ENCODE measurements at places on chromosomes 7 and 10. TPM values are rescaled to one million over a fixed set of nuclear protein-coding genes. Genes with fewer than 3 reads are reported as not detected.

DNA sequence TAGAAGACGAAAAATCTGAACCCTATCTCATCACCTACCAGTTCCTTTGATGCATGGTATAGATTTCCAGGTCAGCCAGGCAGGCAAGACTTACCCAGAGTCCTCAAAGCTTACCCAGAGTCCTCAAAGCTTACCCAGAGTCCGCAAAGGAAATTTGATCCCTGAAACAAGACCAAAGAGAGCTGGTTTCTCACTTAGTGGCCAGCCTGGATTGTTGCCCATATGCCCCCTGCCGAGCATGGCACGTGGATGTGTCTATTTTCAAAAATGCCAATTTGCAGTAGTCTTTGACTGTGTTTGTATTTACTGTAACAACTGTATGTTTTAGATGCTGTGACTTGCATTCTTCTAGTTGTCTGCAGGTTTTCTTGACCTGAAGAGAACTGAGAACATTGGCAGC, 120.2 kb upstream of the STARD3NL start:
- DNase-seq = no peak

GRCh38 chr10:21047511-21047910, 150.4 kb upstream of the NEBL start:
- no peak for DNase-seq

DNA sequence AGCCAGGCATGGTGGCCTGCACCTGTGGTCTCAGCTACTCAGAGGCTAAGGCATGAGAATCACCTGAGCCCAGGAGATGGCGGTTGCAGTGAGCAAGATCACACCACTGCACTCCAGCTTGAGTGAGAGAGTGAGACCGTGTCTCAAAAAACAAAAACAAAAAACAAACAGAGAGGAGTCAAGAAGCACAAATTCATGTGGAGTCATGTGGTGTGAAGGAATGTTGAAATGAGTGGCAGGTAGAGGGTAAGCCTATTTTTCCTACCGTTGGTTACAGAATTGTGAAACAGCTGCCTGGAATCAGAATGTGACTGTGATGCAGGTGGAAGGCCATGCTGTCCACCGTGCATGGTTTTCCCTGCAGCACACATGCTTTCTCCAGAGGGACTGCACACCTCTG, 23.7 kb upstream of the NUB1 start:
- DNase-seq = no peak

DNA sequence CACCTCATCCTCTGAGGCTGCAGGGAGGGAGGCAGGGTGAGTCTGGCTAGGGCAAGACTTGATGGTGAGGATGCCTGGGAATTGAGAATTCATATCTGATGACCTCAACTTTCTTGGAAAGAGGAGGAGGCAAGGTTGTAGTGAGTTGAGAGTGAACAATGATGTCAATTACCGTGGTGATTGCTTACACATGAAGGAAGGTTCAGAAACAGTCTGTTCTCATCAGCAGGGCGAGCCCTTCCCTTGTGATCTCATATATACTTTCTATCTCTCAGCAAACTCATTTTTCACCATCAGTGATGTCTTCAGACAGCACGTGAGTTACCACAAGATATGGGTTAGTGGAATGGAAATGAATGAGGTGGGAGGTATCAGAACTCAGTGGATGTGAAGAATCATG, 20.1 kb upstream of the COL13A1 start:
- DNase-seq = no peak

DNA sequence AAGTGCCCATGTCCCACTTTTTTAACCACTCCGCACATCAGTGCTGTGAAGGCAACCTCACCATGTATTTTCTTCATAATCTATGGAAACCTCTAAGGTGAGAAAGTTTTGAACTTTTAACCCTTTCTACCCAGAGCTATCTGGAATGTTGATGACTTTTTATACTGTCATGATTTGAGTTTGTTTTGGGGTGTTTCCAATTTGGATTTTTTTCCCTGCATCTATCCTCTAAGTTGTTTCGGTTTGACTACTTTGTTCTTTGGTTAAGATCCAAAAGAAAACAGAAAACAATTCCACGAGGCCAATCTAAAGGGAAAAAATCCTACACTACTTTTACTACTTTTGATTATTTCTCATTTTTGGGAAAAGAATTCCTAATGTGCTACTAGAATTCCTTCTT, 279.7 kb downstream of the USP6NL start:
- DNase-seq = no peak

DNA sequence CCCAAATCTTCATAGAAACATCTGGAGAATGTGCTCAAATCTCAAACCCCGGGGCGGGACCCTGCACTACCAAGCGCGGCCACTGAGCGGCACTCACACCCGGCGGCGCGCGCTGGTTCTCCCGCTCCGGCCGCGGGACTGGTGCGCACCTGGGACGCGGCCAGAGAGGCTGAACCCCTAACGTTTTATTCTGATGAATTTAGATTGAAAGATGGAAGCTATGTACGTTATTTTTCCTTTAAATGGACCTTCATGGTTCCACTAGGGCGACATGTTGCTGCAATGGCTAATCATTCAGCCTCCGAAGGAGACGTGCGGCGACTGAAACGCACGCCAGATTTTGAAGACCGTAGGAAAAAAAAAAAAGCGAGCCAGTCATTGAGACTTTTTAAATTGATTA, 107.0 kb upstream of the INSIG1 start:
- peak; percentile 46 for DNase-seq

GRCh38 chr10:14240253-14241189, 90.2 kb downstream of the FRMD4A start:
- DNase-seq = no peak

- DNase-seq = no peak
Measured at GRCh38 chr7:33952824-33953223, 47.5 kb downstream of the BMPER start.

GRCh38 chr7:75573477-75574019, 81.4 kb downstream of the SPDYE5 start:
- DNase-seq = no peak

DNA sequence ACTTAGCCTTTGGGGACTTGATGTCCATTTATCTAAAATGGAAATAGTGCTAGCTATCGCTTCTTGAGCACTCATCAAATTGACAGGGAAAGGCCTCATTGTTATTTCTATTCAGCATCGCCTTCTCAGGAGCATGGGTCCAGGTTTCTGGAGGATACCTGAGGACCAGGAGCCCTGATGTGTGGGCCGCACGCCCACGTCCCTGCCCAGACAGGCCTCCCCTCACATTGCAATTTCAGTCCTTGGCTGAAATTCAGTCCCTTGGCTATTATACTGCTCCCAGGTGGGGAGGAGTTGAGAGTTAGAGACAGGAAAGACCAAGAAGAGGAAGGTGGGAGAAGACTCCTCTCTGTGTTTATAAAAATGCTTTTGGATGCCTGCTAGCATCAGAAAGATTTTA, 38.9 kb downstream of the GPRIN2 start:
- no peak for DNase-seq

- DNase-seq = no peak
Measured at GRCh38 chr7:7323352-7323751, 141.0 kb downstream of the C1GALT1 start.

DNA sequence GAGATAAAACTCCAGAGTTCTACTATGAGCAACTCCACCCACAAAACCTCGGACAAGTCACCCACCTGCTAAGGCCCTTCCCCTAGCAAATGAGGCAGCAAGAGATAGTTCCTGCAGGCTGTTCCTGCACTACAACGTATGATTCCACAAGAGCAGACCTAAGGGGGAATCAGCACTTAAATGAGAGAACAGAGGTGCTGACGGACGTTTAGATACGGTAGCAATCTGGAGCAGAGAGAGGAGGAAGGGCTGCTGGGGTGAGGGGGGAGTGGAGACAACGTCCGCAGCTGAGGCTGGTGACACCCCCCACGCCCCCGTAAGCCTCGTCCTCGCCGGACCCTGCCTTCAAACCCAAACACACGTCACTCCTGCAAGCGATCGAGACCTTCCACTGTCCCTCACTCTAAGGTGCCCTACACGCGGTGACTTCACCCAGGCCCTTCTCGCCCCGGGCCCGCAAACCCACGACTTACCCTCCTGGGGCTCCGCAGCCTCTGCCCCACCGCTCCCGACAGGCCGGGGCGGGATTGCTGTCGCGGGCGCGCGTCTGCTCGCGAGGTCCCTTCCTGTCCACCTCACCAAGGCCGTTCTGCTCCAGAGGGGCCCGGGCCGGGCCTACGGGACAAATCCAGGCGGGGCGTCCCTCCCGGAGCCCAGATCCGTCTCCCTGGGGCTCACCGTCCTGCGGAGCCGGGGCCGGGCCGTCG, 635 bp downstream of the ZNF12 start:
- no peak for DNase-seq

- DNase-seq = no peak
Measured at GRCh38 chr7:106062006-106062405, 50.1 kb downstream of the SYPL1 start.

The EBLN1 gene
- not detected for polyA plus RNA-seq

The FBXL13 gene
- 1.3 TPM for polyA plus RNA-seq

The VSTM2A gene
- polyA plus RNA-seq = not detected

The ZKSCAN1 gene
- 63.6 TPM for polyA plus RNA-seq

The JCAD gene
- polyA plus RNA-seq = not detected

The PLEKHS1 gene
- polyA plus RNA-seq = not detected
